ENCODE measurements at places on chromosomes 3 and 15.

DNA sequence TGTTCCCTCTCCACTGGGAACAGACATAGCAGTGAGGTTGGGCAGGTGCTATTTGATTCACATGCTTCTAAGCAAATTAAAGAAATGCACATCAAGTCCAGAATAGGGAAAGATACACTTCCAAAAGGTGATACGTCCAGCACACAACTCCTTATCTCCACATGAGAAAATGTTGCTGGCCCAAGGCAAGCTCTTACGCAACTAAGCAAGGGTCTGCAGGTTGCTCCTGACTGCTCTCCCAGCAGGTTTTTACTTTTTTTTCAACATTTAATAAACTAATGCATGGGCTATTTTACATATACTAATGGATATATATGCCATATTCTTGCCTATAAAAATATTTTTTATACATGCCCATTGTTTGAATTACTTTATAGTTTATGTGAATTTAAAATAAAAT, 818.5 kb upstream of the ROBO1 start:
- no peak for DNase-seq

DNA sequence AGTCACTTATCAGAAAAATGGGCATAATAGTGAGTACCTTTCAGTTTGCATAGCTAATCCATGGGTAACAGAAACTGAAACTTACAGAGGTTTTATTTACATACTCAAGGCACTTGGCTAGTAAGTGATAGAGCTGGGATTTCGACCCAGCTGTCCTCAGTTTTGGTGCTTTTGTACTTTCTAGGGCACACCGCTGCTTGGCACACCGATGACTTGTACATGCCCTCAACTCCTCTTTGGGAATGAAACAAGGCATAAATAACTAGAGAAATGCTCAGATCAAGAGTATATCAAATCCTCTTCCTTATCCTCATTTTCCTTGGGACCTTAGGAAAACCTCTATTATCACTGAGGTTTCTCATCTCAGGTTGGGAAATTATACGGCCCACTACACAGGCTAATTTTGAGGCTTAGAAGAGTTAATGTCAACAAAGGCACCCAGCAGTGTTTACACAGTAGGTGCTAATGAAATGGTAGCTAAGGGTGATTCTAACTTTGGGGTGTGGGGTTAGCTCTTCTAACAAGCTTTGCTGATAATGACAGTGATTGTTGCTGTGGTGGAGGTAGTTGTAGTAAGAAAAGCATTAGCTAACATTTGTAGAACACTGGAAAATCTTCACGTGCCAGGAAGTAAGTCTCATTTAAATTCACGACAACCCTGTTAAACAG, 20.3 kb upstream of the DGKG start:
- DNase-seq: no peak

DNA sequence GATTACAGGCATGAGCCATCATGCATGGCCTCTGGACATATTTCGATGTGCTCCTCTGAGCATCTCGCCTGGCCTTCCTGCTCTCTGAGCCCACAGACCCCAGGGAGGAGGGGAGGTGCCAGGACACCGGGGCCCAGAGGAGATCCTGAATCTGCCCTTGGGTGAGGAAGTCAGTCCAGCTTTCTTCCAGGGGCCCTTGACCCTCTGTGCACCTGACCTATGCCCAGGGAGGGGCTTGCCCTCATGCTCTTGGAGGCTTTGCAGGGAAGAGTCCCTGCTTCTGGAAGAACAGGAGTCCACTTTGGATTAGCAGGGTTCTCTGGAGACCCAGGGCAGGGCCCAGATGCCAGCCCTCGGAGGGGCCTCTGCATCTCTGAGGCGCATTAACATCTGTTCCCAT, 1.4 kb downstream of the ACSBG1 start:
- DNase-seq: no peak

DNA sequence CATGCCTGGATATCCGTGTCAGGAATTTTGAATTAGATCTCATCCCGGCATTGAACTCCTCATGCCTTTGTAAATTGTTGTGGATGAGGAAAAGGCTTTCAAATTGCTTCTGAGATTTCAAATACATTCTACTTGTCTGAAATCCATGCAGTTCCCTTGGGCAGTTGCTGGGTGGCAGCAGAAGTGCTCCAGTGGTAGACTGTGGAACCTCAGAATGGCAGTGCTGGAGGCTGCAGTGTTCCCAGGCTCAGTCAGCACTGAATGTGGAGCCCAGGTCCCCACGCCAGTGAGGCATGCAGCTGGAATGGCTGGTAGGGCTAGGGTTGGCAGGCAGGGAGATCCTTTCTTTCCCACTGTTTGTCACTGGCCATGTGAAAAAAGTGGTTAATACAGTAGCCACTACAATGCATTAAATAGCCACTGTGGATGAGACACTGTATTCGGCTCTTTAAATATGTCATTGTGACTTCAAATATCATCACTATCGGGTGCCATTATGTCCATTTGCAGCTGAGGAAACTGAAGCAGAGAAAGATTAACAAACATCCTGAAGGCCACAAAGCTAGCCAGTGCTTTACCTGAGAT, 98.6 kb downstream of the TPRG1 start:
- no peak for DNase-seq

GRCh38 chr15:39279311-39279710, 301.6 kb upstream of the THBS1 start:
- no peak for DNase-seq

GRCh38 chr3:182364723-182365650, 428.3 kb upstream of the ATP11B start:
- peak; percentile 61 for DNase-seq

DNA sequence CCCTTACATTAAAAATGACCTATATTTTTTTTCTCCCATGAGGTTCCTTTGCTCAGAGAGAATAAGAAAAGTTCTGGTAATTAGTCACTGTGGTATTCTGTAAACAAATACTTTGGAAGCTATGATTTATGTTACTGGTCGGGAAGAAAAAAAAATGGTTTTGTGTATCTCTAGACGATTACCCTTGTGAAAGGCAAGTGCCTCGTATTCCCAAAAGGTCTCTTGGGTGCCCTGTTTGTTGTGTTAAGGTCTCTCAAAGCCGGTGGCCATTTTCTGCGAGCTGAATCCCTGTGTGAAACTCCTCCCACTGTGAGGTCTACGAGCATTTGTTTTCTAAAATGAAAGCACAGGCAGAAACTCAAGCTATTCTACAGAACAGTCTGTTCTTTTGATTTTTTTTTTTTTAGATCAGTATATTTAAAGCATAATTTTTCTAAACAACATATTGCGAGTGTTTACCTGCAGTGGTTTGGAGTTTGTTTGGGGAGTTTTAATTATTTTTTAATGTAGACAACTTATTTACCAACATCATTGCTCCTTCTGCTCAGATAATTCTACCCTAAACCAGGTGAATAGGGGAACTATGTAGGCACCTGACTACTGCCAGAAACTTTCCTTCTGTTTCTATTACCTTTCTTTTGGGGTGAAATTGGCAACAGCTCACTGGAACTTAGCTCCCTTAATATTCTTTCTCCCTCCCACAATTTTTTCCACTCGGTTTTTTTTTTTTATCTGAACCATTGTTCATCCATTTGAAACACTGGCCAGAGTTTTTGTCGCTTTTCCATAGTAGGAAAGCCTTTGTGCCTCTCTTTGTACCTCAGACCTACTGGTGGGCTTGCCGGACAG, 44.0 kb downstream of the ZBTB38 start:
- no peak for DNase-seq
